ENCODE measurements at places on chromosomes 3 and 15.
A peak's percentile ranks its signal among the peaks of the same experiment; 100 is the strongest.

- no peak for DNase-seq
Measured at GRCh38 chr3:184981071-184981470, 169.1 kb downstream of the VPS8 start.

DNA sequence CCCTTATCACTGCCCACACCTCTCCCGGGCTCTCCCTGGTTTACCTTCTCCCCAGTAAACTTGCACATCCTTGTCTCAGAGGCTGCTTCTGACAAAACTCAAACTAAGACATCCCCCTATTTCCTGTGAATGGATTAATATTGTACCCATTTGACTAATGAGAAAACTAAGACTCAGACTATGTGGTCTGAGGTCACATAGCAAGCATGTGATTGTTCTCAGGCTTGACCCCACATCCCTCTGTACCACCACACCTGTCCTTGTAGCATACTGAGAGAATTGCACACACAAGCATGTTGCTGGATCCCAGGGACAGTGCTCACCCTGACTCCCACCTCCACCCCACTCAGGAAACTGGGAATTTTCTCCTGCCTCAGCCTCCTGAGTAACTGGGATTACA, 90.7 kb upstream of the HES1 start:
- DNase-seq = no peak

DNA sequence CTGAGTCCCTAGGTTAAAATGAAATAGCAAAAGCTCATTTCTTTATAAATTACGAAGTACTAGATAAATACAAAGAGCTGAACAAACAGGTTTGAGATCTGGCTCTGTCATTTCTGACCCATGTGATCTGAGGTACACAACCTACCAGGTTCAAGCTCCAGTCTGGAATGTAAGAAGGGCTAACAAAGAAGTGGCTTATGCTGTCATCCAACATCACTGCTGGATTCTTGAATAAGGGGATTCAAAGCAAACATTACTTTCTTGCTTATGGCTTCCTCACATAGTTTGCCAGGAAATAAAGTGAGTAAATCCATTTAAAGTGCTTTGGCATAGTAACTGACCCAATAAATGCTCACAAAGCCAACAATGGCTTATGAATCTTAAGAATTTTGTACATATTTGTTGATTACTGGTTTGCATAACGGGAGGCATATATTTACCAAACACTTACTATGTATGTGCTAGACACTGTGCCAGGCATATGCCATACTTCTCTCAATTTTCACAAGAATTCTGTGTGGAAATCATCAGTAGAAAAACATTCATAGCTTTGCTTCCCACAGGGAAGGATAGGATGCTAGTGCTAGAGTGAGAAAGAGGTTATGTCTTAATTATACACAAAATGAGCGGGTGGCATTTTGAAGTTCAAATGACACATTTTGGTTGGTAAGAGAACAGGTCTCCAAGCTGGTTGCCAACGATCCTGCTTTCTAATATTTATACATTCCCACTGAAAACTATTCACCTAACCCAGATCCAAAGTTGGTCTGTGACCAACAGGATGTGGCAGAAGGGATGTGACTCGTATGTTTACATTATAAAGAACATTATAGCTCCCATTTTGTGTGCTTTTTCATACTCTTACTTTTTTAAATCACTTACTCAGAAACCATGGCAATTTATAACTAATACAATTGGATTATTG, 38.7 kb upstream of the CSPG5 start:
- DNase-seq = no peak

- DNase-seq = no peak
Measured at GRCh38 chr15:85709250-85709649, 85.5 kb downstream of the KLHL25 start.

GRCh38 chr3:179902061-179902460, 134.7 kb downstream of the PEX5L start:
- DNase-seq = no peak

DNA sequence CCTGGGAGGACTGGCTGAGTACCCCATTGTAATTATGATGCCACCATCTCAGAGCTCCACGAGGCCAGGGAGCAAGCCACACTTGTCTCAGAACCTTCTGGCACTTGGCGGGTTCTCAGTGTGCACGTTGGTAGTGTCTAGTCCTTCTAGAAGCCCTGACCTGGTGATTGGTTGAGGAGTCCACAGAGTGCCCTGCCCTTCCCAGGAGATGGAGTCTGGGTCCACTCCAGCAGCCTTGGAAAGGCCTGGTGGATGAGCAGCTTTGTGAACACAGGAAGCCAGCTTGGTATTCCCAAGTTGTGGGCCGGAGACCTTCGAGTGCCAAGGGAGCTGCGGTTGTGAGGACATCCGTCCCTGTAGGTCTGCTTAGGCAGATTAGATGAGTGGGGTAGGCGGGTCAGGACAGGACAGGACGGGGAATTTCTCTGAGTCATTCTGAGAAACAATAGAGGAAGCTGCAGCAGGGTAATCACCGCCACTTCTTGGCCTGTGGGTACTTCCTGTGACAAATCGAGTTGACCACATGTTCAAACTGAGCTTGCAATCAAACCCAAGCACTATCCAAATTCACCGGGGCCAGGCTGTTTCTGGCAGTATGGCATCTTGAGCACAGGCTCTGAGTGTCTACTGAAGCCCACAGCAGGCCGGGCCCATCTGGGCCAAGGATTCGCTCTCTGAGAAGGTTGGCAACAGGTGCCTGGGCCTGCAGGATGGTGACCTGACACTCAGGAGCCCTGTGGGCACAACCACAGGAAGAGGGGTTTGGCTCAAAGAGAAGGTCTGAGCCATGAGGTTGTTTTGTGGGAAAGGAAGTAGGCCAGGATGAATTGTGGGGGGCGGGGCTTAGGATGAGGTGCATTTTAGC, 71.5 kb upstream of the PLXNA1 start:
- DNase-seq = peak; percentile 38

DNA sequence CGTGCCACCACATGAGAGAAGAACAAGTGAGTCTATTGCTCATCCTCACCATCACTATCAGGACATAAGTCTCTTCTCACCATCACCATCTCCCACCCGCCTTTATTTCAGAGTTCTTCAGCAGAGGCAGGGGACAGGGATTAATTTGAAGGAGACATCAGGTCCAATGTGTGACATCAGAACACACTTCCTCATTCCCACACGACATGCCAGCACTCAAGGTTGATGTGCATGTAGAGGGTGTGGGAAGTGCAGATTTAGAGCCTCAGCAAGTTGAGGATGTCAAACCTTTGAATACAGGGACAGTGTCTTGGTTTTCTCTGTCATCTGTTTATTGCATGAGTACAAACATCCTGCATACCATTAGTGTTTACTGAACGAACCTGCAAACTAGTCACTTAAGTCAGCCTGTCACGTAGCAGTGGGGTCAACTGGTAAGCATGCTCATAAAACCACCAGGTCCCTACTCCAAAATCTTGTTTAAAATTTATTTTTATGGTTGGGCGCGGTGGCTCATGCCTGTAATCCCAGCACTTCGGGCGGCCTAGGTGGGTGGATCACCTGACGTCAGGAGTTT, 104.4 kb downstream of the MYLK start:
- no peak for DNase-seq

GRCh38 chr15:78317145-78317836, 17.9 kb upstream of the SKIC8 start:
- DNase-seq = no peak

- no peak for DNase-seq
Measured at GRCh38 chr3:118485693-118486092, 549.0 kb downstream of the IGSF11 start.

DNA sequence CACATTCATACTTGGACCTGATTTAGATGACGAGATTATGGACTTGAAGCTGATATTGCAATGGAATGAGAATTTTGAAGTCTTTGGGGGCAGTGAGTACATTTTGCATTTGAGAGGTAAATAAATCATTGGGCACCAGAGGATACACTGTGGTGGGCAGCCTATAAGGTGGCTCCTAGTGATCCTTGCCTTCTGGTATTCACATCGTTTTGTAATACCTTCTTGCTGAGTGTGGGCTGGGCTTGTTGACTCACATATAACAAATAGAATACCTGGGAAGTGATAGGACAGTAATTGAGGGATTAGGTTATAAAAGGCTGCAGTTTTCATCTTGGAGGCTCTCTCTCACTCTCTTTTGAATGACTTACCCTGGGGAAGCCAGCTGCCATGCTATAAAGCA, 605.5 kb upstream of the KCNMB2 start:
- DNase-seq = no peak

DNA sequence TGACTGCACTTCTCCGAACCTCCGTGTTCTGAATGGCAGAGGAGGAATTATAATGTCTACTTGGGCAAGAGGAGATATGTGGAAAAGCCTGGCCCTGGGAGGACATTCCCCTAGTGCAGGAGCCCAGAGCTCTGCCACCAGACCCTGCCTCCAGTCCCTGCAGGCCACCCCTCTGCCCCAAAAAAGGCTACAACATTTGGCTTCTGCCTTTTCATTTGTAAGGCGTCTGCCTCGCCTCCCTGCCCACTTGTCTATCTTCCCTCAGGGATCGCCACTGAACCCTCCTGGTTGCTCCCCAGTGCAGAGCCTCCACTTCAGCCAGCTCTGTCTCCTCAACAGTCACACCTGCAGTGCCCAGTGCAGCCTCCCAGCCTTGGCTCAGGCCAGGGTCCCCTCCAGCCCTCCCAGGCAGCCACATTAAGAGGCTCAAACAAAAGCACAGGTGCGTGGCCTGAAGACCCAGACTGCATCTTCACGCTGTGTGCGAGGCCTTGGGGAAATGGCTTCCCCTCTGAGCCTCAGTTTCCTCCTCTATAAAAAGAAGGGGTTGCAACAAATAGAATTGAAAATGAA, 125.9 kb upstream of the SMAD3 start:
- no peak for DNase-seq

GRCh38 chr3:60752809-60753208, 498.4 kb downstream of the FHIT start:
- DNase-seq = no peak

DNA sequence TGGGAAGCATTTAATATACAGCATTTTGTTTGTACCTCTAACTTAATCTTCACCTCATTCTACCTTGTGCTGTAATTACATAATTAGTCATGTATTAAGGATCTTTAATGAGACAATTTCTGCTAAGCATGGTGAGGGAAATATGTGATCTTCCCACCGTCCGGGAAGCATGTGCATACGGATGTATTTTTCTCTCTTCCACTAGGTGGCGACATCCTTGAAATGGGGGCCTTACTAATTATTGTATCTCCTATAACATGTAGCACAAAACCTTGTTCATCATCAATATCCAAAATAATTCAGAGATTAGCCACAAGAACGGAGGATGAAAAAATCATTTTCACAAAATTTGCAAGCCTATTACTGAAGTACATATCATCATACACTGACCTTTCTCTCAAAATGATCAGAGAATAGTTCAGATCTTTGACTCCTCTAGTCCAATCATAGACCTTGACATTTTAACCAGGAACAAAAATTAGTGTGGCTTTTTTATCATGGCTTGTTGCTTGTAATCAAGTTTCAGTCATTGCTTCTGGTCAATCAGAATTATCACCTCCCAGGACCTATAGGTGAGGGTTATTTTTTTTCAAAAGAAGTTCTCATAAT, 148.9 kb upstream of the GBE1 start:
- no peak for DNase-seq

GRCh38 chr3:150975992-150976368, 3.5 kb upstream of the CLRN1 start:
- DNase-seq = no peak

GRCh38 chr3:21508246-21508645, 242.8 kb downstream of the ZNF385D start:
- DNase-seq = no peak

DNA sequence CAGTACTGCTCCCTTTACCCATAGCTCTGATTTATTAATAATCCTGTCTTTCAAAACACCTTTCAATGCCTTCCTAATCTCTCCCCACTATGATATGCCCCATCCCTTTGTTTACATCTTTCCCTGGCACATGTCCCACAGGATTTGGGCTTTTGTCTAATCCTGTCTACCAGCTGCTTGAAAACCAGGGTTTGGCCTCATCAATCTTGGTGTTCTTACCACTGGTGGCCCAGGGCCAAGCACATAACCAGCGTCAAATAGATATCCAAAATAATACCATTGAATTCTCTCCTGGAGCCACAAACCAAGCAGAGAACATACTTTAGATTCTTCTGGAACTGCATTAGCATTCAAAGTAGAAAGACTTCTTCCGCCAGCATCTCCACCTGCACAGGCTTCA, 104.8 kb upstream of the PPP2R3A start:
- no peak for DNase-seq

- no peak for DNase-seq
Measured at GRCh38 chr3:47010910-47011309, 31.4 kb downstream of the NBEAL2 start.

DNA sequence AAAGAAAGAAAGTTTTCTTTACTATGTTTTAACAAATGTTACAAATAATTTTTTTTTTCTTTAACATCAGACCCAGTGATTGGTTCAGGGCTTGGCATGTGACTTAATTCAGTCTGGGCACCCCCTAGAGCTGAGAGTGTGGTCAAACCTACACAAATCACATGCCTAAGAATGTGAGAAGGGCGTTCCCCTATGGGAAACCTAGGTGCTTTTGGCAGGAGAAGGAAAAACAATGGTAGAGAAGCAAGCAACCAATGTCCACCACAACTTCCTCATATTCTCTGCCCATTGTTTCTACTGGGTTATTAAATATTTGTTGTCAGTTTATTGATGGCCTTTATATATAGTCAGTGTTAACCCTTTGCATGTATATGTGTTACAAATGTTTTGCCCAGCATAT, 21.4 kb upstream of the PIAS1 start:
- DNase-seq = no peak

GRCh38 chr3:111070772-111071256, 802 bp upstream of the NECTIN3 start:
- no peak for DNase-seq

- no peak for DNase-seq
Measured at GRCh38 chr3:185995352-185995751, 57.5 kb upstream of the TRA2B start.

All from stimulated activated CD8-positive, alpha-beta memory T cell treated with anti-CD3 and anti-CD28 coated beads, Interleukin-4, amount 100 ng/mL, for 1 hour (primary cell).